ENCODE measurements at places on chromosomes 7 and 10.

GRCh38 chr10:84477398-84478128 is 149.2 kb downstream of the CCSER2 start:
- DNase-seq: no peak

DNA sequence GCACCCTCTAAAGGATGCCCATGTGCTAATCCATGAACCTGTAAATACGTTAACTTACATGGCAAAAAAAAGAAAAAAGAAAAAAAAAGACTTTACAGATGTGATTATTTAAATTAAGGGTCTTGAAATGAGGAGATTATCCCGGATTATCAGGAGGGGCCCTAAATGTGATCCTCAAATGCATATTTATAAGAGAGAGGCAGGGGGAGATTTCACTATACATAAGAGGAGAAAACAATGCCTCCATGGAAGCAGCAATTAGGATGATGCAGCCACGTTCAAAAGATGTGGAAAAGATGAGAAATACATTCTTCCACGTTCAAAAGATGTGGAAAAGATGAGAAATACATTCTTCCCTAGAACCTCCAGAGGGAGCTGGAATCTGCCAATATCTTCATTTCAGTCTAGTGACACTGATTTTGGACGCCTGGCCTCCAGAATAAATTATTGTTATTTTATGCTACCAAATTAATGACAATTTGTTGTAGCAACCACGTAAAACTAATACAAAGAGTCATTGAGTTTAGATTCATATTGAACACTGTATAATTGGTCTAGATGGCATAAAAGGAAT is 328.4 kb upstream of the GNAI1 start:
- DNase-seq: no peak

- DNase-seq: no peak
Observed at GRCh38 chr10:47347303-47347675, 874 bp upstream of the RBP3 start.

DNA sequence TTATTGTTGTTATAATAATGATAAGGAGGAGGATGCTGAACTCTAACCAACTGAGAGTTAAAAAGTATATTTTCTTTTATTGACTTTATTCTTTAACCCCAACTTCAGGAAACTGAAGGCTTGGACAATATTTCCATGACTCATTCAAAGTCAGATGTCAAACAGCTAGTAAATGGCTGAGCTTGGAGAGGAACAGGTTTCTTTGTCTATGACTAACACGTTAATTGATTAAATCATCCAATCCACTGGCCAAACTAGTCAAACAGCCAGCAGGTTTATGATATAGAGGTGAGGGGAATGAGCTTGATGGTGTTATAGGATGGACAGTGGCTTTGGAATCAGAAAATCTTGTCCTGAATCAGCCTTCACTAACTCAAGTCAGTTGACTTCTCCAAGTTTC is 119.1 kb upstream of the WDR11 start:
- no peak for DNase-seq

- no peak for DNase-seq
Observed at GRCh38 chr7:122492007-122492406, 187.5 kb upstream of the FEZF1 start.

DNA sequence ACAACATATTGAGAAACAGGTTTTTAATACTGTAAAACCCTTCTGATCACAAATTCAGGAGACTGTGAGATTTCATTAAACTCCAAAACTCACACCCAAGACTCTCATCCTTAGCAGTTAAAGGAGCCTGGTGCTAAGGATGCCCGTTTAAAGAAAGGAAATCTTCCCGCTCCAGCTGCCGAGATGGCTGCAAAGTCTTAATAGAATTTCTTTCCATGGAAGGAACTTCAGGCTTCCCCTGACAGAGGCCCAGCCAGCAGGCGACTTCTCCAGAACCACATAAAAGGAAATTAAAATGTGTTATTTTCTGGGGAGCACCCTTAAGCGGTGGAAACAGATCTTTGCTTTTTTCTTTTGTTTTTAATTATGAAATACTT is 104.7 kb upstream of the CHST15 start:
- no peak for DNase-seq

DNA sequence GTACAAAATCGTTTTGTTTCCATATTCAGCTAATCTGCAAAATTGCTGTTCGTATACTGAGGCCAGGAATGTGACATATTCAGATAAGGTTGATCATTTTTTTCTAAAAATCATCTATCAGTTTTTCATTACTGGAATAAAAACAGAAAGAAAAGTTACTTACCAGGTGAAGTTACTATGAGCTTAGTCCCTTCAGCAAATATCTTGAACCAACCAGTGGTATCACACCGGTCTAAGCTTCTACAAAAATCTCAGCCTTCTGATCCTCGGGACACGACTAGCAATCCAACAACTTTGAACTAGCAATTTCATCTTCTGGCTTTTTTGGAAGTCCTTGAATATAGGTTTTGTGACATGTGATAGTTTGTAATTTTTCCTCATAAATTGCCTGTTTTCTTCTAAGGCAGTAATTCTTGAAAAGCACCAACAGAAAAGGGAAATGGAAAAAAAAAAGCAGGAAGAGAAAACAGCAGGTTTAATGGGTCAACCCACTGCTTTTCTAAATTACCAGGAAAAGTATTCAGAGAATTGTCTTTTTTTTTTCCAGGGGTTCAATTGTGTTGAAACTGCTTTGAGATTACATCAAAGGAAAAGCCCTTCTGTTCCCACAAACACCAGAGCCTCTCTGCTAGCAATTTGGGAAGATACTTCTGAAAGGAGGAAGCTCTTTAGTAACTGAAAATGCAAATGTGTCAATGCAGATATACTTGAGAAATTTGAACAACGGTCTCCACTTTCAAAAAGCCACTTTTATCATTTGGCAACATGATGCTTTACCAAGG is 2.9 kb upstream of the TARP start:
- DNase-seq: no peak

DNA sequence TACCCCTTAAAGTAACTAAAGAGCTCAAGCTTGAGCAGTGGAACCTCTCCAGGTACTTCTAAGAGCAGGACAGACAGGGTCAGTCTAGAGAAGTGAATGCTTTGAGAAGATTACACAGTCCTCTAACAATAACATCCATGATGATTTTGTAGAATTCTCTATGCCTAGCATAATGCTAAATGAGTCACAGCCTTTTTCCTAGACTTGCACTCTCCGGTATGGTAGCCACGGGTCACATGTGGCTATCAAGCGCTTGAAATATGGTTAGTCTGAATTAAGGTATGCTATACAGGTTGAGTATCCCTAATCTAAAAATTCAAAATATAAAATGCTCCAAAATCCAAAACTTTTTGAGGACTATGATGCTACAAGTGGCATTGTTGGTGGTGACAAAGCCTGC is 166.6 kb upstream of the MKLN1 start:
- DNase-seq: no peak

DNA sequence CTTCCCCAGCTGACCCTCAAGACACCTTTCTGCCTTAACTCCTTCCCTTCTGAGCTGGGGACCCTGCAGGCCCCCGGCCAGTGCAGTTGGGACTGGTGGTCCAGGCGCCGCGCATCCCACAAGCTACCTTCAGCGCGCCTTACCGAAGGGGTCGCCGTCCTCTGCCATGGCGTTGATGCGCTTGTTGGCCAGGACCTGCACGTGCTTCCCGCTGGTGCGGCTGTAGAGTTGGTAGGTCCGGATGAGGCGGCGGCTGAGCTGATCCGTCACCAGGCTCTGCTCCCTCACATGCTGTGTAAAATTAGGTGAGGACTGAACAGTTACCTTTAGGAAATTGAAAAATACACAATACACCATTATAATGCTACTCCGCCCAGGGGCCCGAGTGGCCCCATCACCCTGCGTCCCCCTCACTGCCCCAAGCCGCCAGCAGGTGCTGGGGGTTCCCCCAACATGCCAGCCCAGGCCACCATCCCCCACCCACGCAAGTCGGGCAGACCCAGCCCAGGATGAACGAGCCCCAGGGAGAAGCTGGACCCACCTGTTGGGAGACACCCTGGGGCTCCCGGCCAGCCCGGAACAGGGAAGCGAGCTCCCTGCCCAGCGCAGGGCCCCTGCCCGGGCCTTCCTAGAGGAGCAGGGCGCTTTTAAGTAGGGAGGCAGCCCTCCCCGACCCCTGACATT is 1.2 kb downstream of the FGF8 start:
- peak; percentile 33 for DNase-seq

DNA sequence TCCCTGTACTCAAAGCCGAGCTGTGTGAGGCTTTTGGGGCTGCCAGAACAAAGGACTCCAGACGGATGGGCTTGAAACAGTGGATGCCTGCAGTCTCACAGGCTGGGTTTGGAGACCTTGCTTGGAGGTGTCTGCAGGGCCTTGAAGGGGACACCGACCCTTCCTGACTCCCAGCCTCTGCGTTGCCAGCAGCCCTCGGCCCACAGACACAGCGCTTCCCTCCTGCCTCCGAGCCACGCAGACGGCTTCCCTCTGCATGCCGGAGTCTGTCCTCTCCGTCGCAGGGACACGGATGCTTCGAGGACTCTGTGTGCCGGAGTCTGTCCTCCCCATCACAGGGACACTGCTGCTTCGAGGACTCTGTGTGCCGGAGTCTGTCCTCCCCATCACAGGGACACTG is 524.7 kb downstream of the DNAJB6 start:
- DNase-seq: no peak

Measured in GM10248 (cell line).